Effector memory CD8-positive, alpha-beta T cell (primary cell): ENCODE measurements at places on chromosomes 1 and 21.

DNA sequence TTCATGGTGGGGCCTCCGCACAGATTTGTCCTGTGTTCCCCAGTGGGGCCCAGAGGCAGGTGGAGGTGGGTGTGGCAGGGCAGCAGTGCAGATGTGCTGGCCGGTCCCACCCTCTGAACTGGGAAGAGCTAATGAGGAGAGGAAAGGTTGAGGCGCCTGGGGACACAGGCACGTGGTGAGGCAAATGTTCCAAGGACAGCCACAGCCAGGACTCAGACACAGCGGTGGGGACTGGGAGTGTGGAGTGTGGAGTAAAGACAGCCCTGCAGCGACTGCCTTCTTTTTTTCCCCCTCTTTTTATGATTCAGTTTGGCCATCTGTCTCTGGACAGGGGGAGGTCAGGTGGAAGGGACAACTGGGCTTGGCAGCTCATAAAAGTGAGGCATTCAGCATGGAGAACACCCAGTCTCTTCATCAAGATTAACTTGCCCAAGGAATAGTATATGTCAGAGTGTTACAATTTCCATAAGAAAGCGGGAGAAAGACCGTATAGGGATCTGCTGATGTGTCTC is 104.2 kb upstream of the GCLM start:
- DNase-seq: no peak

GRCh38 chr21:33949516-33950430 is 34.2 kb upstream of the ATP5PO start:
- peak; percentile 41 for DNase-seq

DNA sequence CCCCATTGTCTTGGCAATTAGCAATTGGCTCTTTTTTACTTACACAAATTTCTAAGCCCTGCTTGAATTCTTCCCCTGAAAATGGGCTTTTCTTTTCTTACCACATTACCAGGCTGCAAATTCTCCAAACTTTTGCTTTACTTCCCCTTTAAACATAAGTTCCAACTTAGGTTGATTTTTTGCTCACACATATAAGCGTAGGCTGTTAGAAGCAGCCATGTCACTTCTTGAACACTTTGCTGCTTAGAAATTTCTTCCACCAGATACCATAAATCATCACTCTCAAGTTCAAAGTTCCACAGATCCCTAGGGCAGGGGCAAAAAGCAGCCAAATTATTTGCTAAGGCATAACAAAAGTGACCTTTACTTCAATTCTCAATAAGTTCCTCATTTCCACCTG is 35.4 kb upstream of the KCNH1 start:
- DNase-seq: no peak

- DNase-seq: no peak
Measured at GRCh38 chr1:178528953-178529335, 16.0 kb downstream of the TEX35 start.

DNA sequence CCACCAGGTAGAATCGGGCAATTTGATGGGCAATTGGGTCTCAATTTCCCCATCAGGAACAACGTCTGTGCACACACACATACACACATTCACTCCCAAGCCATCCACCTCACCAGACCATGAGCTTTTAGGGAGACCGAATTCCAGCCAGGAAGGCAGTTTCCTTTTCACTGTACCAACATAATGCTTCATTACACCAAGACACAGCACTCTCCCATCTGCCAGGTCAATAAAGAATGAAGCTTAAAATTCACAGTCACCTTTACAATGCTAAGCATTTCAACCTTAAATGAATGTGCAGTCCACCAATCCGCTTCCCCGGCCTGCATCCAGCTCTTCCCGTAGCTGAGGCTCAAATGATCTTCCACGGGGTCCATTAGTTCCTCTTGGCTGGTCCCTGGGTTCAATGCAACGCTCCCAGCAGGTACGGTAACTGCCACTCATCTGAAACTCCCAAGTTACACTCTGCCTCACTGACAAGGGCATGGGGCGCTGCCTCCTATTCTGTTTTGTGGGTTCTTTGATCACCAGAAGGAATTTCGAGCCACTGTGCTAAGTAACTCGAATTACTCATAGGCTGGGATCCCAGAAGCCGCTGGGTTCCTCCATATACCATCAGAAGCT is 105.0 kb downstream of the SIM2 start:
- no peak for DNase-seq

DNA sequence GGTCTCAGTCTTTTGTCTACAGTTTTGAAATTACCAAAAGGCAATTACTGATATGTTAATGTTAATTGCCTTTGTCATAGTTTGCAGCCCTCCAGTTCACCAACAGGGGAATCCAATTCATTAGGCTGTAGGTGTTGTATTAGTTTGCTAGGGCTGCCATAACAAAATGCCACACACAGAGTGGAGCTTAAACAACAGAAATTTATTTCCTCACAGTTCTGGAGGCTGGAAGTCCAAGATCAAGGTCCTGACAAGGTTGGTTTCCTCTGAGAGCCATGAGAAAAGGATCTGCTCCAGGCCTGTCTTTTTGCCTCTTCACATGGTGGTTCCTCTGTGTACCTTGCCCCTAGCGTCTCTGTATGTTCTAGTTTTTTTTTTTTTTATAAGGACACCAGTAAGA is 1.3 kb downstream of the RTCA start:
- DNase-seq: no peak

GRCh38 chr1:156959414-156959813 is 39.0 kb downstream of the LRRC71 start:
- DNase-seq: no peak

DNA sequence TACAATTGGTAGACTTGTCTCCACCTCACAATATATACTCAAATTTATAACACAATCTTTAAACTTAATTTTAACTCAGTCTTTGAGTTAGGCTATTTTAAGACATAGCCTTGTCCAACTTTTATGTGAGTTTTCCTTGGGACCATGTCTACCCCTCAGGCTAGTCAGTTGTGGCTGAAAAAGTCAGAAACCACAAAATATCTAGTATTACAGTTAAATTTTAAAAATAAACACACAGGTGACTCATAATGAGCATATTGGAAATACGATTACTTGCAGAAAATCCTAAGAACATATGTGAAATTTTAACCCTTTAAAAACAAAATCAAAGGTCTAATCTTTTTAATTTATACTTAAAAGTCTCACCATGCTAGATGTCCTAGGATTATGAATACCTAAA is 4.8 kb upstream of the ASB17 start:
- no peak for DNase-seq

DNA sequence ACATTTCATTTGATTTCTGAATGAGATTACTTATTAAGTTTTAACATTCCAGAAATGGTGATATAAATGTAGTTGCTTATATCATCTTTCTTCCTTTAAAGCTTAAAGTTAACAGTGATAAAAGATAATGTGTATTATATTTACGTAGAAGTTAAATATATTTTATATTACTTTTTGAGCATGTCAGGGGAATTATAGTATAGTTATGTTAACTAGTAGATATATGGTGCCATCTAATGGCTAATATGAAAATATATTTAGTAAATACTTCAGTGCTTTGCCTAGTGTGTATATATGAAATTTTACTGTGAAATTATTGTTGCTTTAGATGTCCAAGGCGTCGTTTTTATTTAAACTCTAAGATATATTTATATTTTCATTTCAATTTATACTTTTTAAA is 51.5 kb downstream of the SYT14 start:
- DNase-seq: no peak

GRCh38 chr1:235659186-235659771 is 9.7 kb upstream of the GNG4 start:
- no peak for DNase-seq

DNA sequence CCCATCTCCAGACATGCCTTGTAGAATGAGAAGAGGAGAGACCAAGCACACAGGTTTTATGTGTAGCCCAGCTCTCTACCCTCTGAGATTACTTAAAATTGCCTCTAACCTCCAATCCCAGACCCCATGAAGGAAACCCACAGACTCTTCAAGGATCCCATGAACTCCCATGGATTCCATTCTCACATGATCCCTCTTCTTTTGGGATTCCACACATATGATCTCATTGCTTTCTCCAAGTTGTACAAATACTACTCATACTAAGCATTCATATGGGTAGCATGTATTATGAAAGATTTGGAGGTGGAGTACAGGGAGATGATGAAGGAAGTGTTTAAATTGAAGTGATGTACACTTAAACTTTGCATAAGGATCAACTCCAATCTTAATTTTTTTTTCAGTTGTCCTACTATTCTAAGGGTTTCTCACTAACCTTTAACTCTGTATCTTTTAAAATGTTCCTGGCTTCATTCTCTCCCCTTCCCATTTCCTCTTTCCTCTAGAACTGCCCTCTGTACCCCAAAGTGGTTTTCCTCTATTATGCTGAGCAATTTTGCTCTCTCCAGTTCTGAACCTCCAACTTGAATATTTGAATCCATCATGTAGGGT is 41.6 kb downstream of the MFSD2A start:
- no peak for DNase-seq

GRCh38 chr1:7915826-7916500 is 24.7 kb downstream of the TNFRSF9 start:
- peak; percentile 46 for DNase-seq

DNA sequence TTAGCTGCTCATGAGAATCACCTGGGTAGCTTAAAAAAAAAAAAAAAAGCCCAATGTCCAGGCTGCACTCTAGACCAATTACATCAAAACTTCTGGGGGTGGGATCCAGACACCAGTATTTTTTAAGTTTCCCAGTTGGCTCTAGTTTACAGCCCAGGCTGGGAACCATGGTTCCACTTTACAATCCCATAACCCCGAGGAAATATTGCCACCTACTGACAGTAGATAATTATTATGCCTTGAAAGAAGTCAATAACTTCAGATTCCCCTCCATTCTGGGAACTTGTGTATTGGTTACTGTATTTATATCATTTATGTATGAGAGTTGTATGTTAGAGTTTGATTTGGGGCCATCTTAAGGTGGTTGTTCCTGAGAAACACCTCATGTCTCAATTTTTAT is 100.2 kb downstream of the SPATA46 start:
- DNase-seq: no peak

DNA sequence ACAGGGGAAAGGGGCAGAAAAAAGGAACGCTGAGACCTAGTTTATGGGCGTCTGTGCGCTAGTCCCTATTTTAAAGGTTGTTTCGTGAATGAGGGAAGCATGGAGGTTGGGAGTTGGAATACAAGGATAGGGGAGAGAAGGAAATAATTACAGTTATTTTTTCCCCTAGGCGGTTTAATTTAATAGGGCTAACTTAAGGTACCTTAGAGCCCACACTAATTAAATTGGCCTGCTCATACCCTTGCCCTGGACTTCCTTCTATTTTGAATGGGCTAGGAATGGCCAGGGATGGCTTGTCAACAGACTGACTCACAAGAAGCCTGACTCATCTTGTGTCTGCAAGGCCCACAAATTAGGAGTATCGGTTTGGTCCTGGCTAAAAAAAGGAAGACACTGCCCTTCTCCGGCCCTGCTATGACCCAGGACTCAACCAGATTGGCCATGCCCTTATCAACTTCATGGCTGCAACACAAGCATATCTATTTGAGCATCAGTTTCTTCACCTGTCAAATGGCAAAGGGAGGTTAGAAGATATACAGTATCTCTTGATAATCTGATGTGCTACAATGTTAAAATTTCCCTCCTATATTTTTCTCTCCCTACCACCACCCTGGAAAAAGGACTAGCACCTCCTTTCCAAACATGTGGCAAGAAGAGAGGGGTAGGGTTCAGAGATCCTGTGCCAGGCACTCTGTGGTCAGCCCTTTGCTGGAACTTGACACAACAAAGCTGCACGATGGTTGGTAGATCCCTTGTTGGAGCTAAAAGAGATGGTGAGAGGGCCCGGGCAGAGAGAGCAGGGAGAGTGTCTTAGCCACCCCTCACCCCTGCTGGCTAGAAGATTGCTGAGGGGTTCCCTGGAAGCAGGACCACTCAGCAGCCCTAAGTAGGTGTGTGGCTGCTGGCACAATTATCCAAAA is 2.2 kb upstream of the SSBP3 start:
- no peak for DNase-seq

- no peak for DNase-seq
Measured at GRCh38 chr1:197808880-197809279, 33.6 kb upstream of the DENND1B start.

DNA sequence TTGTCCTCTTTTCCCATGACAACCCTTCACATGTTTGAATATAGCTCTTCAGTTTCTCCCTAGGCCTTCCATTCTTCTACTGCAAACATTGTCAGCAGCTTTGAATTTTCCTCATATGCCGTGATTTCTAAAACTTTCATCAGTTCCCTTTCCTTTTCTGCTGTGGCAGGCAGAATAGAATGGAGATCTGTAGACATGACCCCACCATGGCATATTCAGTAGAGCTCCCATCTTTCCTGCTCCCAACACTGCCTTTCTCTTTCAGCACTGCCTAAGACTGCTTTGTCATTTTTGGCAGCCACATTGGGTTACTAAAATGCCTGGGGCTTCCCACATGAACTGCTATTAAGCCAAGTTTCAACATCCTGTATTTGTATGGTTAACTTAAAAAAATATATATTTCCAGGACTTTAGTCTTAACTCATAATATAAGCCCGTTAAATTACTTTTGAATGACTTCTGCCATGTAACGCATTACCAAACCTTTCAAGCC is 60.9 kb downstream of the TBX19 start:
- DNase-seq: no peak

DNA sequence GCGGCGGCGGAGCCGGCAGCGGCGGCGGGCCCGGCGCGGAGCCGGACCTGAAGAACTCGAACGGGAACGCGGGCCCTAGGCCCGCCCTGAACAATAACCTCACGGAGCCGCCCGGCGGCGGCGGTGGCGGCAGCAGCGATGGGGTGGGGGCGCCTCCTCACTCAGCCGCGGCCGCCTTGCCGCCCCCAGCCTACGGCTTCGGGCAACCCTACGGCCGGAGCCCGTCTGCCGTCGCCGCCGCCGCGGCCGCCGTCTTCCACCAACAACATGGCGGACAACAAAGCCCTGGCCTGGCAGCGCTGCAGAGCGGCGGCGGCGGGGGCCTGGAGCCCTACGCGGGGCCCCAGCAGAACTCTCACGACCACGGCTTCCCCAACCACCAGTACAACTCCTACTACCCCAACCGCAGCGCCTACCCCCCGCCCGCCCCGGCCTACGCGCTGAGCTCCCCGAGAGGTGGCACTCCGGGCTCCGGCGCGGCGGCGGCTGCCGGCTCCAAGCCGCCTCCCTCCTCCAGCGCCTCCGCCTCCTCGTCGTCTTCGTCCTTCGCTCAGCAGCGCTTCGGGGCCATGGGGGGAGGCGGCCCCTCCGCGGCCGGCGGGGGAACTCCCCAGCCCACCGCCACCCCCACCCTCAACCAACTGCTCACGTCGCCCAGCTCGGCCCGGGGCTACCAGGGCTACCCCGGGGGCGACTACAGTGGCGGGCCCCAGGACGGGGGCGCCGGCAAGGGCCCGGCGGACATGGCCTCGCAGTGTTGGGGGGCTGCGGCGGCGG is 1.0 kb downstream of the ARID1A start:
- peak; percentile 73 for DNase-seq
